ENCODE measurements at places on chromosomes 3 and 15.

GRCh38 chr3:195095035-195095703, 175.8 kb downstream of the XXYLT1 start:
- no peak for DNase-seq

DNA sequence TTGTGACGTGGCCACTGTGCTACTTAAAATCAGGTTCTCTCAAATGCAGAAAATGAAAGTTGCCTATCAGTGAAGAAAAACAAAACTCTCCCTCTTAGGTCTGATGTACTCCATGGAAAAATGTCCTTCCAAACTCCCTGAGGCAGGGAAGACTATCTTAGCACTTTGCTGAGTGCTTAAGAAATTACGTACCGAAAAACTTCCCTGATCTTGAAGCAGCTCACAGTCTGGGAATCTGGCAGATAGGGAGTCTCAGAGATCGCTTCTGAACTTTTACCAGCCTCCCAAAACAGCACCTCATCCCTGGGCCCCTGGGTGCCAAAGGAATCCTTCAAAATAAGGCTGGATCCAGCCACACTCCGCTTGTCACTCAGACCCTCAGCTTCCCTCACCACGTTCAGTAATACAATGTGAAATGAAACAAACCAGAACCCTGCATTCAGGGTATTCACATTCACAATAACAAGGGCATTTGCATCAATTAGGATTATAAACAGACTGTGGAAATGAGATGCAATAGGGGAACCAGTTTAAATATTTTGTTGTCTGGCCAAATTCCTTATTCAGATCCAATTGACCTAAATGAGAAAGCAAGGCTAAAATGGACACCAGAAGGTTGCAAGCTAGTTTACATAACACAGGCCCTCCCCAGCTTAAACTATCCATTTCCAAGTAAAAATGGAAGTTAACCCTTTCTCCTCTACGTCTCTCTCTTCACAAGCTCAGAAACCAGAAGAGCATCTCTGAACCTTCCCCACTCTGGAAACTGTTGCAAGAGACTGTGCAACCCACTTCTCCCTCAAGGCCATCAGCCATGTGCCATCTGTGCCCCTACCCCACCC, 20.9 kb downstream of the OSBPL10 start:
- peak; percentile 38 for DNase-seq

DNA sequence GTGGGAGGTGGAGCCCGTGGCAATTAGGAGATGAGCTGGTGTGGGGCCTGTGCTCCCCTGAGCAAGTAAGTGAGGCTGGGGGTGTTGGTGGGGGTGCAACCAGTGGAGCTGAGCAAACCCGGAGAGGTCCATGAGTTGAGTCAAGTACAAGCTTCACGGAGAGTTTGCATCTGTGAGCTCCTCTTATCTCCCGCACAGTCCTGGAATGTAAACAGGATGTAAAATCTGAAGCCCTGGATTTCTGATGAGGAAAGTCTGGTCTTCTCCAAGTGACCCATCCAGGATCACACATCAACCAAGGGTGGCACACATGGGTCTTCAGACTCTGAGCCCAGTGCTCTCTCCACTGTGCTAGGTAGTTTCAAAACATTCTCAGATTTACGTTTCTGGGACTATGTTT, 67.8 kb downstream of the LSM3 start:
- no peak for DNase-seq

DNA sequence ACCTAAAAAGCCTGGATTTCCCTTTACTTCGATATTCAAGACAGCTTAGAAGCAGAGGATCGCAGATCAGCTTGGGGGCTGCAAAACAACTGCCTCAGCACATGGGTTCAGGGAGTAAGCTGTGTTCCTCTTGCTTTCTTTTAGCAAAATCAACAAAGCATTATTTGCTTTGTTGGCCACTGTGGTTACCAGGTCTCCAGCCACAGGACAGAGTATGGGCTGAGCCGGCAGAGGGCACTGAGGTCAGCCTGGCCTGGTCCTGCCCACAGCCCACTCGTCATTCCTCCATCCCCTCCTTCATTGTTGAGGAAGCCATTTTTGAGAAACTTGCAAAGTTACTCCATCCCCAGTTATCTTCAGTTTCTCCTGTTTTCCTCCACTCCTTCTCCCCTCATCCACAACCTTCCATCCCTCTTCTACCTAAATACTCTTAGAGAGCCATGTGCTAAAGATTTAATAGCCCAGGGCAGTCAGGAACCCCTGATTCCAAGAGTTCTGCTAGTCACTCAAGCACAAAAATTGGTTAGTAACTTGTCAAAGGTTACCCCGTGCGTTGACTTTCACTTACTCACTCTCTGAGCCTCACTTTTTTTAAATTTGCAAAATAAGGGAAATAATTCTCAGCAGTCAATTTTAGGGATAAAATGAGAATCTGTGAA, 60.0 kb upstream of the HES1 start:
- DNase-seq, result no peak

GRCh38 chr3:5245927-5246326, 58.4 kb downstream of the EDEM1 start:
- DNase-seq, result no peak

- DNase-seq, result no peak
These were observed 140.0 kb downstream of the PDZRN3 start for GRCh38 chr3:73484656-73485248.

GRCh38 chr3:16069149-16069922, 105.1 kb upstream of the GALNT15 start:
- no peak for DNase-seq

DNA sequence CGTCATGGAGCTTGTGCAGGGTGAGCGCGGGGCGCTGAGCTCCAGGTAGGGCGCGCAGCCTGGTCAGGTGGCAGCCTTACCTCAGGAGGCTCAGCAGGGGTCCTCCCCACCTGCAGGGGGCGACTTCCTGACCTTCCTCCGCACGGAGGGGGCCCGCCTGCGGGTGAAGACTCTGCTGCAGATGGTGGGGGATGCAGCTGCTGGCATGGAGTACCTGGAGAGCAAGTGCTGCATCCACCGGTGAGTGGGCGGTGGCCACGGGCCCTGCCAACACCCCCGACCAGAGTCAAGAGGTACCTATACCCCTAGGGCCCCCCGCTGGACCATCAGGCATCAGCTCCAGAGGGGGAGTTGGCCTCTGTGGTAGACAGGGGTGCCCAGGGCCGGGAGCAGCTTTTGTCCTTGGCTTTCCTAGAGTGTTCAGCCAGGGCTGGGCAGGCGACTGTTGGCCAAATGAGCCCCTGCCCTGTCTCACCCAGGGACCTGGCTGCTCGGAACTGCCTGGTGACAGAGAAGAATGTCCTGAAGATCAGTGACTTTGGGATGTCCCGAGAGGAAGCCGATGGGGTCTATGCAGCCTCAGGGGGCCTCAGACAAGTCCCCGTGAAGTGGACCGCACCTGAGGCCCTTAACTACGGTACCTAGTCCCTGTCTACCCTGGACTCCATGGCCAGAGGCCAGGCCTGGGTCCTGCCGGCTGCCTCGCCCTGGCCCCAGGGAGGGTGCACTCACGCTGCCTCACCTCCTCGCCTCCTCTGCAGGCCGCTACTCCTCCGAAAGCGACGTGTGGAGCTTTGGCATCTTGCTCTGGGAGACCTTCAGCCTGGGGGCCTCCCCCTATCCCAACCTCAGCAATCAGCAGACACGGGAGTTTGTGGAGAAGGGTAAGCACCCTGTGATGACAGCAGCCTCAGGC, 9.1 kb downstream of the FES start:
- DNase-seq, result no peak

GRCh38 chr15:36498916-36499315, 80.5 kb upstream of the CDIN1 start:
- no peak for DNase-seq

- DNase-seq, result no peak
These were observed 16.6 kb downstream of the EIF4E3 start for GRCh38 chr3:71708476-71709105.

- DNase-seq, result peak; percentile 23
These were observed 8.6 kb downstream of the SLC6A1 start for GRCh38 chr3:11001020-11001657.

DNA sequence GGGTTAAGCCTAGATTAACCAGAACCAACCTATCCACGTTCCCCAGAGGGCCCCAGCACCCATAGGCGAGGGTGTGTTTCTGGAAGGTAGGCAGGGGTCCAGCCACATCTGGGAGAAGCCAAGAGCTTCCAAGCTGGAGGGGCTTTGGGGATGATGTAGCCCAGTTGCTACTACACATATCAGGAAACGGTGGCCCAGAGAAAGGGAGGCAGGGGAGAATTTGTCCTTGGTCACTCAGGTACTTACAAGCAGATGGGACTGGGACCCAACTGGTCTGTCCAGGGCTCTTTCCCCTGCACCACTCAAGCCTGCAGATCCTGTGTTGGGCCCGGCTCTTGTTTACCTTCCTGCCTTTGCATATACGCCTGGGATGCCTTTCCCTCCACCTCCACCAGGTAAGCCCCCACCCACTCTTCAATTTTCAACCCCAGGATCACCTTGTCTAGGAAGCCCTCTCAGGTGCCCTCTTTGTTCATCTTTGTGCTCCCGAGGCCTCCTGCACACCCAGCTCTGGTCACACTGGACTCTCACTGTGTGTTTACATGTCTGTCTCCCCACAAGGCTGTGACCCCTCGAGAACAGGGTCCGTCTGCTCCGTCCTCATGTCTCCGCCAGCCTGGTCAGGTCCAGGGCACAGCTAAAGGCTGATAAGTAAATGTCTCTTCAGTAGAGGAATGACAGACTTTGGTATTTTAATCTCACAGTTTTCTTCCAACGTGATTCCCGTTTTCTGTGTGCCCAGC, 204.4 kb upstream of the LINGO1 start:
- DNase-seq, result no peak

- DNase-seq, result no peak
These were observed 29.2 kb downstream of the SLC6A11 start for GRCh38 chr3:10845001-10845761.

- DNase-seq, result no peak
These were observed 19.0 kb upstream of the DIPK2A start for GRCh38 chr3:143952569-143953072.

DNA sequence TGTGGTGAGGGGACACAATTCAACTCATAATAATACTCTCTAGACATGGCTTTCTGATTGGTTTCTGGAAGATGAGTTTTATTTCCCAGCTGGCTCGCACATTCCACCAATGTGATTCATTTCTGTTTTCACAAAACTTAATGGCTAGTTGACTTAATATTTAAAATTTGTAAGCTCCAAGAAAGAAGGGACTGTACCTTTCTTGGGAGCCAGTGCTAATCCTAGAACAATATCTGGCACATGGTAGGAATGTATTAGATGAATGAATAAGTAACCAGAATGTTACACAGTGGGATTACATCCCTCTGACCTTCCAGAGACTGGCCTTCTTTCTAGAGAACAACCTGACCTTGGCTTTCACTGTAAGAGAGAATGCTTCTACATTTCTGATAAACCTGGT, 262.8 kb downstream of the RORA start:
- DNase-seq, result no peak

GRCh38 chr3:36814776-36815175, 50.4 kb upstream of the DCLK3 start:
- DNase-seq, result no peak

DNA sequence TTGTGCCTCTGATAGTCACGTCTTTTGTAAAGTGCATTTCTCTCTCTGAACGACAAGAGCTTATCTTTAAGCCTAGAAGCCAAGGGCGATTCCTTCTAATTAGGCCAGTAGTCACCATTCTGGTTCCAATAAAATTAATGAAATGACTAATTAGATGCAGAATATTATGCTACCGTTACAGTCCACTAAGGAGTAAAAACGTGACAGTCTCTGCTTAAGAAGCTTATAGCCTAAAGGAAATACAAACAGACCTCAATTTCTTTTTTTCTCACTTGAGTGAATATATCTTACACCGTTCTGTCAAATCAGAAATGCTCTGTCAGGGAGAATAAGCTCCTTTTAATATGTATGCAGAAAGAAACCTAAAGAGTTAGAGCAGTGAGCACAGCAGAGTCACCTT, 236.1 kb downstream of the CD47 start:
- no peak for DNase-seq

DNA sequence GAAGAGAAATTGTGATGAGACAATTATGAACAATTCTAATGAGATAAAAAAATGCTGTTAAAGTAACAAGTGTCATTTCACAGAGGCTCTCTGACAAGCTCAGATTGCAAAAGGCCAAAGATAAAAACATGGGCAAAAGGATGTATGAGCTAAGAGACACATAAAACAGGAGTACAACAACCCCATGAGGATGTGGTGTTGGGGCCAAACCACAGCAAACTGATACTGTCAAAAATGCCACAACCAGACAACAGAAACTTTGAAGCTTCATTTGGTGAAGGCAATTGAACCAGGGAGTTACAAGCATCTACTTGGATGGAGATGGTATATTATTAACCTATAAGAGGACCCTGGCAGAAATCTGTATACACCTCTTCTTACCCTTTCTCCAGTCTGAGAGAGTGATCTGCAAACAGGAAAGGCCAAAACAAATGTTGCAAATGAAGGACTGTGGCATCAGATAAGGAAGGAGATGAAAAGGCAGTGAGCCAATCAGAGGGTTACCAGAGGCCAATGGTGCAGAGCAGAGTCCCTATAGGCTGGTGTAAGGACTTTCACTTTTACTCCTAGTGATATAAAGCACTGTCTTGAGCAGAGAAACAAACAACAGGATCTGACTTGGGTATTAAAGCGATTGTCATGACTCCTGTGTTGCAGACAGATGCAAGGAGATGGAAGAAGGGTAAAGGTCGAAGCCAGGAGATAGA, 659.0 kb downstream of the NTRK3 start:
- no peak for DNase-seq

GRCh38 chr15:44157679-44158078, 37.4 kb downstream of the FRMD5 start:
- peak; percentile 79 for DNase-seq

GRCh38 chr3:46928282-46928681, 48.3 kb downstream of the CCDC12 start:
- no peak for DNase-seq

GRCh38 chr3:191342006-191342405, 11.7 kb upstream of the UTS2B start:
- no peak for DNase-seq

- DNase-seq, result peak; percentile 99
These were observed 1.3 kb upstream of the USP3 start for GRCh38 chr15:63502843-63503738.

DNA sequence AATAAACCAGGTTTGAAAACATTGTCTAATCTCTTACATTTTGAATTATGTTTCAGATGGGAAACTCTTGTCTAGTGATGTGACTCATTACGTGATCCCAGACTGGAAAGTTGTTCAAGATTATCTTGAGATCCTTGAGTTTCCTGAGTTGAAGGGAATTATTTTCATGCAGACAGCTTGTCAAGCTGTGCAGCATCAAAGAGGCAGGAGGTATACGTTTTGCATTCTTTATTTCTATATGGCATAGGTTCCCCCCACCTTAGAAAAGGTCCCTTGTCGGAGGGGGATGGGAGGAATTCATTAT, 1.5 kb downstream of the DIS3L start:
- DNase-seq, result no peak

DNA sequence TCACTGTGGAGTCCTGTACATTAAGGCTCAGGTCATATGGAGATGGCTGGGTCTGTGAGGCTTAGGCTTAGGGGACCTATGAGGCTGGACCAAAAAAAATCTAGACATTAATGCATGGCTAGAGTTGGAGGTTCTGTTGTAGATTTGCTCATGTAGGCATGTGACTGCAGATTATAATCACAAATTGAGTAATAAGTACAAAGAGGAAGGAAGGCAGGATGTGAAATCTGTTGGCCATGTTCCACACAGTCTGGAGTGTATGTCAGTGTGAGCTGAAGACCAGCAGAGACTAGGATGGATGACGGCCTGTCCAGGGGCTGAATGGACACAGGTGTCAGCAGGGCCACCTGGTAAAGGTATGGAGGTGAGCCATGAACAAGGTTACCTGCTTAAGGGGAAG, at the start of gene ST3GAL6:
ST3GAL6 (plus strand) TSS at position 265 of the 400 bp plus-strand sequence. CDS start 5,101 bp downstream, outside the sequence.
- DNase-seq, result no peak
